ENCODE measurements at places on chromosomes 16 and 17.

GRCh38 chr17:64260886-64261285 is 2.2 kb downstream of the TEX2 start:
- DNase-seq = no peak

- DNase-seq = no peak
These were observed 14.5 kb upstream of the SLC47A2 start for GRCh38 chr17:19730843-19731242.

DNA sequence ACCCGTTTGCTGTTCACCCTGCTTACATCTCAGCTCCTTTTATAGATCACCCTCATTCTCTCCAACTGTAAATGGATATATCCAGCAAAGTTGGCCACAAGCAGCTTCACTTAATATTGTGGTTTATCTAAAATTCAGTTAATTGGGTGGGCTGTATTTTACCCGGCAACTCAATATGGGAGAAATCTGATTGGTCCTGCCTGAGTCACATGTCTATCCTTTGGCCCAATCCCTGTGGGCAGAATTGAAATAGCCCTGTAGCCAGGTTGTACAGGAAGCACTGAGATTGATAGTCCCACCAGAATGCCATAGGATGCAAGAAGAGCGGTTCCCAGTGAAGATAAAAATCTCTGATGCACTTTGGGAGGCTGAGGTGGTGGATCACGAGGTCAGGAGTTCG is 73.2 kb downstream of the AIPL1 start:
- no peak for DNase-seq

DNA sequence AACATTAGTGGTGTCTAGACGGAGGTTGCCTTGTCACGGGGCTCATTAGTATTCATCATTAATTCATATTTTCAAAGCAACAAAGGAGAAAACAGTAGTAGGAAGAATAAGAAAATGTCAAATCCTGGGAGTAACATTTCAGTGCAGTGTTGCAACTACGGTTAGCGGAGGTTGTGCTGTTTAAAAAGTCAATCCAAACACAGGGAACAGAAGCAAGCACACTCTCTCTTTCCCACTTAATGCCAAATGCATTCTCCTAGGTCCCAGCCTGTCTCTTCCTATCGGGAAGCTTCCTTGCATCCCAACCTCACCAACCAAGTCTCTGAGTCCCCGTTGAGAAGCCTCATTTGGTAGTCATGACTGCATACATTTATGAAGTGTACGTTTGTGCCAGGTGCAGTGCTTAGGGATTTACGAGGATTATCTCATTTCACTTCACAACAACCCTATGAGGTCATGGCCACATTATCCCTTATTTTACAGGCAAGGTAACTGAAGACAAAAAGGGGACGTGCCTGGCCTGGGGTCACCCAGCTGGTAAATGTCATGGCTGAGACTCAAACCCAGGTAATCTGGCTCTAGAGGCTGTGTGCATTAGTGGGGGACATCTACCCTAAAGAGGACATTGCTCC is 283.6 kb upstream of the SALL1 start:
- DNase-seq = no peak

DNA sequence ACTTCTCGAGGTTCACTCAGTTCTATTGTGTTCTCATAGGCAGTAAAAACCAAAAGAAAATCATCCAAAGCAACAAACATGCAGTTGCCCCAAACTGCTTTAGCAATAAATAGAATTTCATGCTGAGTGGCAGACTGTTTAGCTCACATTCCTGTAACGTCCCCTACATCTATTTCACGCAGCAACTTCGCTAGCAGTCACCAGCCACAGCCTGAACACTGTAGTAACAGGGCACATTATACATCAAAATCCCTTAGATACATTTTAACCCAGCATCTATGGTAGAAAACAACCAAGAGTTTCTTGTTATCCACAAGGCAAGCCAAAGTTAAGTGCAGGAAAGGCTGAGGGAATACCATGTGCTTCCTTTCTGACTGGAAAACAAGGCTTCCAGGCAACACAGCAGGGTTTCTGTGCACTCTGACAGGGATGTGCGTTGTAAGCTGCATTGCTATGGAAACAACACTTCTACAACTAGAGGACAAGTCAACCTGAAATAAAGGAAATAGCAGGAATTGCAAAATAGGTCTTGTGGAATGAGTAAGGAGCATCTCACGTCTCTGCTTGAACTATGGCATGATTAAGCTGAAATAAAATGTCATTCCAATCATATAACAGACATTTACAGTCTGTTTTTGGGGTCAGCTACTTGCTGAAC is 55.4 kb downstream of the CFDP1 start:
- no peak for DNase-seq

DNA sequence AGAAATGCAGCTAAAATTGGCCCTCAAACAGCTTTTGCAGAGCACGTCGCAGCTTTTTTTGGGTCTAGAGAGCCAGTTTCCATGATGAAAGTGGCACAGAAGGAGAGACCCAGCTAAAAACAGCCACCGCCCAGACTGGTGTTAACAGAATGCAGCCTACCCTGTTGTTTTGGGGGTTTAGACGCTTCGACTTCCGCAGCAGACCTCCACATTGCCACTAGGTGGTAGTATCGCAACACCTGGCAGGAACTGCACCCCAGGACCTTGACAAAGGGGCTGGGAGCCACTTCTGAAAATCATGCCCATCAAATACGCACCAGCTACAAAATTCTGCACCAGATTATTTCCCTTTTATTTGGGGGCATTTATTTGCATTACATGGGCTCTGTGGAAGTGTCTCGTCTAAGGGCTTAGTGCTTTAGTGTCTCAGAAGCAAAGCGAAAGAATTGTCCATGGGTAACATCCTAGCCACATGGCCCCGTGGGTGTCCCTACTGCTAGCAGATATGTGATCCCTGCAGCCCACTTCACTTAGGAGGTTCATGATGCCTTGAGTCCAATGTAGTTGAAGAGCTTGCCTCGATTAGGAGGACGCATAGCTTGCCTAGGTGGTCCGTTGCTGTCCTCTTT is 167.1 kb downstream of the HAPSTR1 start:
- no peak for DNase-seq

- no peak for DNase-seq
These were observed 502.7 kb upstream of the HSBP1 start for GRCh38 chr16:83305092-83305491.

DNA sequence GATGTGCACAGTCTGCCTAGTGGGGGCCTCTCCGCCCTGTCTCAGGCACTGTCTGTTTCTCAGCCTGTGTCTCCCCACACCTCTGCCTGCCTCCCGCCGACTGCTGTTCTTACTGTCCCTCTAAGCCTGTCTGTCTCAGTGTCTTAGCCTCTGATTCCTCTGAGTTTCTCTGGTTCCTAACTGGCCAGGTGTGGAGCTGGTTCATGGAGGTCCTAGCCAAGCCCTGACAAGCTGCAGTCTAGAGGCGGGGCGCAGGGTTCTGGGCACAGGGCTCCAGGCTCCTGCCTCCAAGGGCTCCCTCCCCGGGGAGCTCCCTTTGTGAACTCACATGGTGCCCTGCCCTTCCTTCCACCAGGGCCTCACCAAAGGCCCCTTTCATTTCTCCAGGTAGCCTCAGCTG is 19.4 kb downstream of the C17orf100 start:
- DNase-seq = no peak

GRCh38 chr17:1560101-1560857 is 2.3 kb downstream of the PITPNA start:
- DNase-seq = no peak

DNA sequence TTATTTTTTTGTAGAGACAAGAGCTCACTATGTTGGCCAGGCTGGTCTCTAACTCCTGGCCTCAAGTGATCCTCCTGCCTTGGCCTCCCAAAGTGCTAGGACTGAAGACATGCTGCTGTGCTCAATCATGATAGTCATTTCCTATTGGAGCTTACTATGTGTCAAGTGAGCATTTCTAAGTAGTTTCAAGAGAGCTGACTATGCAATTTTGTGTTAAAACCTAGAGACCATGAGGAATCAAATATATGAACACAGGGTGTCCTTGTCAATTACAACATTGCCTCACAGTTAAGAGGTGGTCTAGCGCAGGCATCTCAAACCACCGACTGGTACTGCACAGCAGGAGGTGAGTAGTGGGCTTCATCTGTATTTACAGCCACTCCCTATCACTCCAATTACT is 37.8 kb downstream of the MYH11 start:
- DNase-seq = no peak

DNA sequence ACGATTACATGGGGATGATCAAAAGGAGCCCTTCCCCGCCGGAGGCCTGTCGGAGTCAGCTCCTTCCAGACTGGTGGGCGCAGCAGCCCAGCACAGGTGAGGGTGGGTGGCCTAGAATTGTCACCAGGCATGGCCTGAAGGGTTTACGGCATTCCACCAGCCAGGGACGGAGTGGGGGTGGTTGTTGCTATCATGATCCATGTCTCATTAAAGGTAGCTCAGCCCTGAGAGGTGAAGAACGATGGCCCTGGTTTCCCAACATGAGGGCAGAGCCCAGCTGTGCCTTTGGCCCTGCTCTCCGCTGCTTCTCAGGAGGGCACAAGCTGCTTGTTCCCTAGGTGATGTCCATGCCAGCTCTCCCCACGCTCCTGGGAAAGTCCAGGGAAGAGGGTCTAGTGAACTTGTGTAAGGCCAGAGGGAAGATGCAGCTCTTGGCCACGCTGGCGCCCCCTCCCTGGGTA is 14.2 kb downstream of the IRF8 start:
- no peak for DNase-seq

DNA sequence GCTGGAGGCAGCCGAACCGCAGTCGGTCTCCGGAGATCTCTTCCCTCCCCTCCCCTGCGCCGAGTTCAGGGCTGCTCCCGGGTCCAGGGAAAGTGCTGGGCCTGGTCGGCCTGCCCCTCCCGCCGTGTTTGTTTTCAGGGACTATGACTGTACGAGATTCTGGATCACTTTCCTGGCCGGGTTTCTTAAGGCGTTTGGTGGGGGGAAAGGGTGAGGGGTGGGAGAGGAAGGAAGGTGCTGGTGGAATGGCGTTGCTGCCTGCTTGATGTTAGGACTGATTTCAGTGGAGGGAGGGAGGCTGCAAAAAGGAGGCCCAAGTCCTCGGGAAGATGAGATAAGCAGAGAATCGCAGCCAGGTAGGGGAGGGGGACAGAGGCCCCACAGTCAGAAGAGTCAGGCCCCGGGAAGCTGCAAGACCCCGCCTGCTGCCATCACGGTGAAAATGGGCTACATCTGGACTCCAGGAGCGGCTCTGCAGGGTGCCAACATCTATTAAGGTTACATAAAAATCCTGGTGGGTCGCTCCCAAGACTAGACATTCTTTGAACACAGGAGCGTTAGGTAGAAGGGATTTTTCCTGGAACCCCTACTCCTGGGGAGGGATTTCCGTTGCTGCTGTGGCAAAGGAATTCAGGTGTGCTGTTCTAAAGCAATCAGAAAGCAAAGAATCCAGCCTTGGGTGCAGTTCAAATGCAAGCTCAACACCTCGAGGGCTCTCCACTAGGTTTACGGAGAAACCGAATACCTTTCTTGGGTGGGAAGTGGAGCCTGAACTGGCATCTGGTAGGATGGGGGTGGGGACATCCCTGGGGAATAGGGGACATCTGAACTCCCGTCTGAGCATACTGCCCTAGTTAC is 1.2 kb downstream of the ARHGAP44 start:
- DNase-seq = no peak

DNA sequence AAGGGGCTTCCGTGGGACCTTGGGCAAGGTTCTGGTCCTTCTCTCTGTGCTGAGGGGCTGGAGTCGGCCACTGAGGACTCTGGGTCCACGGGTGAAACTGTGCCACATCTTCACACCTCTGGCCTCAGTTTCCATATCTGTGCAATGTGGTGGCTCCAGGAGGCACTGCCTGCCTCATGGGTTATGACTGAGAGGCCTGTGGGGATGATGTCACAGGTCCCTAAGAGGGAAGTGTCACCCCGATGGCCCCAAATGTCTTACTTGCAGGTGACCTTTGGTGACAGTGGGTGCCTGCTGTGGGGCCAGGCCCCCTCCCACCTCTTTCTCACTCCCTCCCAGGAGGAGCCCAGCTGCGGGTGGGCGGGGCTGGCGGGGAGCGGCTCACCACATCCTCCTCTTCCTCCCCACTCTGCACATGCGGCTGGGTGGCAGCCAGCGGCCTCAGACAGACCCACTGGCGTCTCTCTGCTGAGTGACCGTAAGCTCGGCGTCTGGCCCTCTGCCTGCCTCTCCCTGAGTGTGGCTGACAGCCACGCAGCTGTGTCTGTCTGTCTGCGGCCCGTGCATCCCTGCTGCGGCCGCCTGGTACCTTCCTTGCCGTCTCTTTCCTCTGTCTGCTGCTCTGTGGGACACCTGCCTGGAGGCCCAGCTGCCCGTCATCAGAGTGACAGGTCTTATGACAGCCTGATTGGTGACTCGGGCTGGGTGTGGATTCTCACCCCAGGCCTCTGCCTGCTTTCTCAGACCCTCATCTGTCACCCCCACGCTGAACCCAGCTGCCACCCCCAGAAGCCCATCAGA is at the start of gene IL21R:
TSS of gene IL21R (plus strand) at position 407 of the 801 bp plus-strand sequence. CDS start 27,898 bp downstream, outside the sequence.
- no peak for DNase-seq

- DNase-seq = no peak
These were observed 231.1 kb upstream of the NLRP1 start for GRCh38 chr17:5815396-5815795.

DNA sequence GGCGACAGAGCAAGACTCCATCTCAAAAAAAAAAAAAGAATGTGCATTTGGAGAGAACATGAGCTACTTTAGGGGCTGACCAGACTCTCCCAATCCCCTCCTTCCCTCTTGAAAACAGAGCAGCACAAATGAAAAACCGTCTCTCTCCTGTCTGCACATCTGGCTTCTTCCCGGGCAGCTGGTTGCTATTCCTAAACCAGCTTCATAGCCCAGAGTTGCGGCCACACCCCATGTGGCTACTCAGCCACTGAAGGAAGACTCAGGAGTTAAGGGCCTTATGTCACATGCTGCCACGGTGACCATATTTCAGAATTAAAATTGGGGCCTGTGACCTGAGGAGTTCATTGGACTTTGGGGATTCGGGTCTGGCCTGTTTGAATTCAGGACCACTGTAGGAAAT is 48.3 kb downstream of the KATNIP start:
- DNase-seq = no peak

- no peak for DNase-seq
These were observed 37.5 kb upstream of the RBFOX3 start for GRCh38 chr17:79648181-79648831.

GRCh38 chr17:81003711-81004475 is 12.3 kb downstream of the CHMP6 start:
- DNase-seq = no peak

GRCh38 chr17:35051183-35051578 is 12.3 kb downstream of the RFFL start:
- DNase-seq = no peak

GRCh38 chr17:17745476-17746455 is 64.5 kb downstream of the RAI1 start:
- no peak for DNase-seq

GRCh38 chr17:71978435-71978834 is 142.4 kb upstream of the SOX9 start:
- no peak for DNase-seq

DNA sequence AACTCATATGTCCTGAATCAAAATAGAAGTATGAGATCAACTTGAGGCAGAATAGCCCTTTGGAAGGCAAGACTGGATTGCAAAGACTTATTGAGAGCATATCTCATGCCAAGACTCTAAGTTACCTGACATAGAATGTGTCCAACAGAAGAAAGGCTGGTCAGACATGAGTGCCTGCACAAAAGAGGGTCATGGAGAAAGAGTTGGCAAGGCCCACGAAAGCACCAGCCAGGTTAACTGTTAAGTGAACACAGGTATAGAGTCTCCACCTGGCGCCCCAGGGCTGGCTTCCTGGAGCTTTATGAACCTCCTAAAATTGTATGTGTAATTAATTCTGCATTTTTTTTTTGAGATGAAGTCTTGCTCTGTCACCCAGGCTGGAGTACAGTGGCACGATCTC is 71.0 kb downstream of the CMC2 start:
- DNase-seq = no peak
